ENCODE measurements at places on chromosomes 1 and 21. TPM values are rescaled to one million over a fixed set of nuclear protein-coding genes. Genes with fewer than 3 reads are reported as not detected.

OR10Z1 gene
- total RNA-seq, result not detected

TMEM125 gene
- 39.3 TPM for total RNA-seq

AMY2A gene
- not detected for total RNA-seq

MCOLN2 gene
- 10.9 TPM for total RNA-seq

SPRR1A gene
- total RNA-seq, result not detected

DNA sequence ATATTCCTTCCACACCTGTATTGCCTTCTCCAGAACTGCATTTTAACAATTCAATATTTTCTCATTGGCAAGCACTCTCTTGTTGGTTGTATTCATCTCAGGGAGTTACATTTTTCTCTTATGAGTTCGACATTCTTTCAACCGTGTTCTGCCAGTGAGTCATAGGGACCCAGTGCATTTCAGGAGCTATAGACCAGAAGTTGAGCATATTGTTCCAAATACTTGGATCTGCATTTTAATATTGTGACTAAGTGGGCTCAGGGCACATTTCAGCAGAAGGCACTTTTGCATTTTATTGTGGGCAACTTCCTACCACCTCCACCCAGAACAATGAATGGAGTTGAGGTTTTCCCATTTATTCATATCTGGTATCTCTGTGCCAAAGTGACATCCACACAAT is 132.8 kb downstream of the TNFSF18 start:
- H3K36me3 ChIP-seq, result peaks cover under 1% of the 10 kb centered on the region
- H3K27ac ChIP-seq, result no peak overlapping the region
- DNase-seq, result no peak
- H3K4me3 ChIP-seq, result no peak overlapping the region
- H3K4me1 ChIP-seq, result no peaks in the 10 kb centered on the region
- H3K27me3 ChIP-seq, result no peaks in the 10 kb centered on the region

GRCh38 chr1:232650845-232651244 is 20.9 kb upstream of the SIPA1L2 start:
- no peak overlapping the region for H3K27ac ChIP-seq
- H3K36me3 ChIP-seq, result no peaks in the 10 kb centered on the region
- H3K4me1 ChIP-seq, result no peaks in the 10 kb centered on the region
- no peak overlapping the region for H3K4me3 ChIP-seq

- peak overlapping the region; percentile 83 for H3K4me3 ChIP-seq
- H3K4me1 ChIP-seq, result peaks cover 58% of the 10 kb centered on the region
- peak overlapping the region; percentile 96 for H3K27ac ChIP-seq
- H3K27me3 ChIP-seq, result no peaks in the 10 kb centered on the region
- H3K36me3 ChIP-seq, result peaks cover 18% of the 10 kb centered on the region
Measured at GRCh38 chr21:42975886-42976608, 1.7 kb downstream of the PKNOX1 start.

DNA sequence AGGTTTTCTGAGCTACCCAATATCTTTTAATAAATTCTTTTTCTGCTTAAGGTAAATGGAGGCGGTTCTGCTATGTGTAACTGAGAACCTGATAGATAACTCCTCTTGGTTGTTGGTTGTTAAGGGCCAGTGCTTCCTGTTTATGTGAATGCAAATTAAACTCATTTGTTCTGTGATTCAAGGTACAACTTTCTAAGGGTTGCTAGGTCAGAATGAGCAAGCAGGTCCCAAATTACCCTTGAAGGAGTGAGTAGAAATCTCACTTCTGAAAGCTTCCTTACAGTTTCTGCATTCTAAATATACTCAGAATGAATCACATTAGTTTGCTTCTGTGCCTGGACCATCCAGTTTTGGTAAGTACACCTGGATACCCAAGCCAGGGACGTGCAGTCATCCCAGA is 15.5 kb upstream of the FAM78B start:
- no peaks in the 10 kb centered on the region for H3K36me3 ChIP-seq
- H3K4me1 ChIP-seq, result peaks cover 18% of the 10 kb centered on the region
- H3K27me3 ChIP-seq, result no peaks in the 10 kb centered on the region
- H3K27ac ChIP-seq, result no peak overlapping the region
- DNase-seq, result no peak
- H3K4me3 ChIP-seq, result no peak overlapping the region

DNA sequence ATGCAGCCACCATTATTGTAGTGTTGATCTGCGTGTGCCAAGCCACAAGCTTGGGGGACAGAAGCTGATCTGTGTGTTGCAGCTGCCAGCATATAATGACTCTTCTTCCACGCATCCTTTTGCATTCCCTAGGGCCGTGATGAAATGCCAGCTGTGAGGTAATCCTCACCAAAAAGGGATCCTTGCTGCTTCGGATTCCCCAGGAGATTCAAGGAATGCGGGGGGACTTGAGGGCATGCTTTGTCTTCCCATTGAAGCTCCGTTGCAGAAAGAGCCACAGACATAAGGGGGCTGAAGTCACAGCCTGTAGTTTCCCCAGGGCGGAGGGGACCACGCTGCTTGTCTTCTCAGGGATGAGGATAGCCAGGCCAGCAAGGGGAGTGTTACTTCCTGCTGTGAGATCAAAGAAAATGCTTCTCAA is 281.6 kb upstream of the FMN2 start:
- peaks cover 45% of the 10 kb centered on the region for H3K4me1 ChIP-seq
- no peaks in the 10 kb centered on the region for H3K36me3 ChIP-seq
- no peaks in the 10 kb centered on the region for H3K27me3 ChIP-seq

- H3K4me1 ChIP-seq, result no peaks in the 10 kb centered on the region
- no peak overlapping the region for H3K27ac ChIP-seq
- H3K36me3 ChIP-seq, result no peaks in the 10 kb centered on the region
- no peak overlapping the region for H3K4me3 ChIP-seq
Measured at GRCh38 chr21:35853321-35854239, 206.7 kb downstream of the SETD4 start.

DNA sequence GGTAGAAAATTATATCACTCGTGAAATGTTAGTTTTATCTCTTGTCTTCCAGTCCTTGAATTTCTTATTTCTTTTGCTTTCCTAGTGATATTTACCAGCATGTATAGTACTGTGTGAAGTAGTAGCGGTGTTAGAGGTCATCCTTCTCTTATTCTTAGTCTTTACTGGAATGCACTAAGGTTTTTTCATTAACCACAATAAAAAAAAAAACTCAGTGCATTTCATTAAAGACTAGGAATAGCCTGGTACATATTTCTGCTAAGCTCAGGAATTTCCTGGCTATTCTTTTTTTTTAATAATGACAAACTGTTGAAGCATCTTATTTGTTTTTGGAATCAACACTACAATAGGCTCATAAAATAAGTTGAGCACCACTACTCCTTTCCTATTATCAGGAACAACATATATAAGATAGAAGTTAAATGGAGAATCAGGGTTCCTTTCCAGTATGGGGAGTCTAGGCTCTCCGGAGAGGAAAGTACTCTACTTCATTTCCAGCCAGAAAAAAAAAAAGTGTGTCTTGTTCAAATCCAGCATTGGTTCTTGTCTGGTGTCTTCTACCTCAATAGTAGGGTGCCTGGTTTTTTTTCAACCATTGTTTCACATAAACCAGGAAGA is 60.0 kb downstream of the TNFSF18 start:
- H3K27me3 ChIP-seq, result no peaks in the 10 kb centered on the region
- H3K4me1 ChIP-seq, result no peaks in the 10 kb centered on the region
- no peak overlapping the region for H3K4me3 ChIP-seq
- H3K36me3 ChIP-seq, result no peaks in the 10 kb centered on the region
- no peak overlapping the region for H3K27ac ChIP-seq
- no peak for DNase-seq

- DNase-seq, result no peak
- peaks cover 53% of the 10 kb centered on the region for H3K4me1 ChIP-seq
- peak overlapping the region; percentile 23 for H3K27ac ChIP-seq
- H3K4me3 ChIP-seq, result no peak overlapping the region
Measured at GRCh38 chr1:81878538-81878937, 77.8 kb downstream of the ADGRL2 start.

GRCh38 chr1:17195731-17196130 is 9.2 kb upstream of the PADI1 start:
- no peaks in the 10 kb centered on the region for H3K36me3 ChIP-seq
- DNase-seq, result no peak
- H3K4me3 ChIP-seq, result no peak overlapping the region
- no peaks in the 10 kb centered on the region for H3K4me1 ChIP-seq
- no peak overlapping the region for H3K27ac ChIP-seq
- H3K27me3 ChIP-seq, result no peaks in the 10 kb centered on the region

DNA sequence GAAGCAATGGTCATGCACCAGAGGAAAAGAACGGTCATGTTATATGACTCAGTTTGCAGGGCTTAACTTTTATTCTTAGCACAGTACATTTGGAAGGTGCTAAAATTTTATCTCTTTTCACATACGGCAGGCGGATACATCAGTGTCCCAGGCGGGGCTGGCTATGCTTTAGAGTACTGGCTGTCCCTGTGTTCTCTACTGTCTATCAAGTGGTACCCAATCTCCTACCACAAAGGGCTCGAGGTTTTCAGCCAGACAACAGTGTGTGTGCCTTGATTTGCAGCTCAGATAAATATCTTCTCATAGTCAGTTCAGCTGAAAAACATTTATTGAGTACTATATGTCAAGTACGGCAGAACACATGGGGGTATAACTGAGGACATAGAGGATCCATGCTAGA is 65.3 kb downstream of the URB2 start:
- no peaks in the 10 kb centered on the region for H3K36me3 ChIP-seq
- H3K4me1 ChIP-seq, result peaks cover 30% of the 10 kb centered on the region
- no peak overlapping the region for H3K27ac ChIP-seq
- H3K4me3 ChIP-seq, result no peak overlapping the region

GRCh38 chr1:110555807-110556470 is 37.0 kb upstream of the KCNA10 start:
- H3K4me3 ChIP-seq, result peak overlapping the region; percentile 64
- H3K36me3 ChIP-seq, result no peaks in the 10 kb centered on the region
- 0 out of 2 replicates have a peak, but pooled peaks cover 6% of the 10 kb centered on the region for H3K4me1 ChIP-seq
- peaks cover 54% of the 10 kb centered on the region for H3K27me3 ChIP-seq
- peak; percentile 18 for DNase-seq
